ENCODE measurements at places on chromosomes 3 and 15.

DNA sequence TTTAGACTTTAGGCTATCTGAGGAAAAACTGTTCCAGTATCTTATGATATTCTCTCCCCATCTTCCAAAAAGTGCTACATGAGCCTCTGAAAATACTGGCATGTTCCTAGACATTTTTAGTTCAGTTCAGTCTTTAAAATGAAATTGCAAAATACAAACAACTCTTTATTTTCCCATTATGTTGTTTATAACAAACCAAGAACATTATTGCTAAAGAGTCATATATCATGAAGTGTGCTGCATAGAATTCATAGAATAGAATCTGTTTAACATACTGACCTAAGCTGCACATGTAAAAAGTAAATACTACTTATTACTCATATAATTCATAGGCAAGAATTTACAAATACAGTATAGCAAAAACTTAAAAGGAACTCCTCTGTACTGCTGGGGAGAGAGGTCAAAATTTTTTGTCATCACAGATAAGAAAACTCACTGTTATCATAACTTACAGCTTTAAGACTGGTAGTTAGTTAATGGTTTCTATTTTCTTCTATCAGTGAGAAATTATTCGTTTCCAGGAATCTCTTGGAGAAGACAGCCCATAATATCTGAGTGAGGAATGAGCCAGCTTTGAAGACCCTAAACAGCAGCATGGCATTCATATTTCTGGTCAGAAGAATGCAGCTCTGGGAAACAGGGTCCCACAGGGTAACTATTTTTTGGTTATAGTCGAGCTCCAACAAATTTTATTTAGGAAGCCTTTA lies 32.2 kb downstream of the FILIP1L start:
- no peak for DNase-seq

DNA sequence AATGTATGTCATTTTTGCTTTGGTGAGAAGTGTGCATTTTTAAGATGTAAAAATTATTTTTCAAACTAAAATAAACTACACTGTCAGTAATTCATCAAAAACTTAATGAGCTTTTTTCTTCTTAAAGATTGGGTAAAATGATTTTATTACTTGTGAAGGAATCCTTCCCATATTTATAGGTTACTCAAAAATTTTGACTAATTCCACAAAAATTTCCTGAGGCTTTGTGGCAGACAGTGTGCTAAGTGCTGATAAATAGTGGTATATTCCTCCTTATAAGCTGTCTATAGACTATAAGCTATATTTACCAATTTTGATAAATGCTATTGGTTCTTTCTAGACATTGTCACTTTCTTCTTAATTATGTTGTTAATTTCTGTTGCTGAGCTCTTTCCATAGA lies 284.5 kb upstream of the SEMA6D start:
- DNase-seq: peak; percentile 15

- DNase-seq: no peak
Observed at GRCh38 chr15:93071469-93071936, 17.5 kb downstream of the RGMA start.

- DNase-seq: no peak
Observed at GRCh38 chr3:127336101-127336500, 48.3 kb upstream of the PRR20G start.

DNA sequence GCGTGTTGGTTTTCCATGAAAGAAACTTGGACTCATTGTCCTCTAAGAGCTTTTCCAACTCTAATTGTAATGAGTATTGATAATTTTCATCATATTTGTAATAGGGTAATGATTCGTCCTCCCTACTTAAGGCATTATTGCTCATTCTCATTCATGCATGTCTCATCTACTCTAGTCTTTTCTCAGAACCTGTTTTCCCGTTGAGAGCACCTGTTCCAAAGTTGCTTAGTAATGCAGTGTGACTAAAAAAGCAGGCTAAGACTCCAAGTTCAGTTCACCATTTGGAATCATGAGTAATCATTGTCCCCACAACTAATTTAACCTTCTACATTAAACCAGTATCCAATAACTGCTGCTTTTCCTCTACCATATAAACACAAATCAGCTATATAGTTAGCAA lies 84.0 kb downstream of the FILIP1L start:
- DNase-seq: no peak

DNA sequence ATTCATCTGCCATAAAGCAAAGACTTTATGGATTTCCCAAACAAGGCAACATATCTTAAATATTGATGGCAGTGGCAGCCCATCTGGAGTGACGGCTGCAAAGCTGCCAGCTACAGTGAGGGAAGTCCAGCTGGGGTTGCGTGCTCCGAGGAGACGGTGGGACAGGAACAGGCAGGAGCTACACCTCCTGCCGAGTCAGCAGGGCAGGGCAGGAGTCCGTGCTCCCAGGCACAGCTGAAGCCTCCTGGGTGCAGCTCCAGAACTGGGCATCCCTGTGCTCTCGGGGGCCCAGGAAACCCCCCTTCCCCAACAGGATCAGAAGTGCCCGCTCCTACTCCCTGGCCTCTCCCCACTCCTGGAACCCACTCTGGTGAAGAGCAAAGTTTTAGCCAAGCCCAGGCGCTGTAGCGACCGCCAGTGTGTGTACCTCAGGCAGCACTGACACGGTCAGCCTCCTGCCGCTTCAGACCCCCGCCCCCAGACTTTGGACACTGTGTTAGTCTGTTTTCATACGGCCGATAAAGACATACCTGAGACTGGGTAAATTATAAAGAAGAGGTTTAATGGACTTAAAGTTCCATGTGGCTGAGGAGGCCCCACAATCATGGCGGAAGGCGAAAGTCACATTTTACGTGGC lies 556.4 kb upstream of the CCDC54 start:
- DNase-seq: no peak

- no peak for DNase-seq
Observed at GRCh38 chr3:101333883-101334282, 13.5 kb upstream of the IMPG2 start.

- DNase-seq: no peak
Observed at GRCh38 chr3:192850451-192850981, 67.1 kb downstream of the MB21D2 start.

DNA sequence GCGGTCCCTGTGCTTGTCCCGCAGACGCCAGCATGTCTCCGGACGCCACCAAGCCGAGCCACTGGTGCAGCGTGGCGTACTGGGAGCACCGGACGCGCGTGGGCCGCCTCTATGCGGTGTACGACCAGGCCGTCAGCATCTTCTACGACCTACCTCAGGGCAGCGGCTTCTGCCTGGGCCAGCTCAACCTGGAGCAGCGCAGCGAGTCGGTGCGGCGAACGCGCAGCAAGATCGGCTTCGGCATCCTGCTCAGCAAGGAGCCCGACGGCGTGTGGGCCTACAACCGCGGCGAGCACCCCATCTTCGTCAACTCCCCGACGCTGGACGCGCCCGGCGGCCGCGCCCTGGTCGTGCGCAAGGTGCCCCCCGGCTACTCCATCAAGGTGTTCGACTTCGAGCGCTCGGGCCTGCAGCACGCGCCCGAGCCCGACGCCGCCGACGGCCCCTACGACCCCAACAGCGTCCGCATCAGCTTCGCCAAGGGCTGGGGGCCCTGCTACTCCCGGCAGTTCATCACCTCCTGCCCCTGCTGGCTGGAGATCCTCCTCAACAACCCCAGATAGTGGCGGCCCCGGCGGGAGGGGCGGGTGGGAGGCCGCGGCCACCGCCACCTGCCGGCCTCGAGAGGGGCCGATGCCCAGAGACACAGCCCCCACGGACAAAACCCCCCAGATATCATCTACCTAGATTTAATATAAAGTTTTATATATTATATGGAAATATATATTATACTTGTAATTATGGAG lies 79.1 kb downstream of the SMAD6 start:
- no peak for DNase-seq

- no peak for DNase-seq
Observed at GRCh38 chr3:197266331-197266730, 32.1 kb downstream of the DLG1 start.

DNA sequence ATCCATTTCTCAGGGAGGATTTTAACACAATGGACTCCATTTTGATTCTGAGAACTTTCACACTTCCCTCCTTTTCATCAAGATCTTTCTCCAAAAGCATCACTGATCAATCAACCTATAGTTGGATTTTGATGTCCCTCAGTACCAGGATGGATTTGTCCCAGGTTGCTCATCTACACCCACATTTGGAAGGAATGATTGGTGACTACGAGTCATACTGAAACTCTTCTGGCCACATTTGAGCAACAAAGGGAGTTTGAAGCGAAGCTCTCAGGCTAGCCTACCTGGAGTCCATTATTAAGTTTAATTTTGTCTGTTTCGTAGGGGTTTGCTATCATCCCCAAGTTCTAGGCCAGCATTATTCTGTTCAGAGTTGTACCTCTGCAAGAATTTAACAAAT lies 31.3 kb upstream of the ATP8B4 start:
- DNase-seq: no peak

DNA sequence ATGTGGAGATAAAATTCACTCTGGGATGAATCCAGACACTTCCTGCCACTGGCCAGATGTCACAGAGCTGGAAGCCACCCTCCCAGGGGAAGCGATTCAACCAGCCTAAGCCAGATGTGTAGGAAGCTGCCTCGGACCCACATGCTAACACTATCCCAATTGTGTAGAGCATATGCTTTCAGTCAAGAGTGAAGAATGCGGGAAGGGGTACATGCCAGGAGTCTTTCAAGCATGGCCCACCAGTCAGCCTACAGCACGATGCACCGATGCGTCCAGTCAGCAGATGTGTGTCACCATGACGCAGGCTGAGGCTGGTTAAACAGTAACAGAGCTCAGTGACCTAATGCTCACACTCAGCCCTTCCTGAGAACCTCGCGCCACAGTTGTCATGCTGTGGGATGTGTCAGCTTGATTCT lies 38.8 kb upstream of the BNC1 start:
- DNase-seq: peak; percentile 68

- no peak for DNase-seq
Observed at GRCh38 chr15:86399041-86399954, 319.6 kb downstream of the AGBL1 start.

DNA sequence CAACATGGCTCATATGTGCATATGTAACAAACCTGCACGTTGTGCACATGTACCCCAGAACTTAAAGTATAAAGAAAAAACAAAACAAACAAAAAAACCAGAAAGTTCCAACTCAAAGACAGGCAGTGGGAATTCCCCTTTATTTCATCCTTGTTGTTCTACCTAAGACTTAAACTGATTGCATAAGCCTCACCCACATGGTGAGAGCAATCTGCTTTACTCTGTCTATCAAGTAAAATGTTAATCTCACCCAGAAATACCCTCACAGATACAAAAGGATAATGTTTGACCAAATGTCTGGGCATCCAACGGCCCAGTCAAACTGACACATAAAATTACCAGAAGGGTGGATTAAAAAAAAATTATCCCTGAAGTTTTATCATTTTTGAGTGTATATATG lies 190.9 kb upstream of the PLSCR5 start:
- DNase-seq: no peak

DNA sequence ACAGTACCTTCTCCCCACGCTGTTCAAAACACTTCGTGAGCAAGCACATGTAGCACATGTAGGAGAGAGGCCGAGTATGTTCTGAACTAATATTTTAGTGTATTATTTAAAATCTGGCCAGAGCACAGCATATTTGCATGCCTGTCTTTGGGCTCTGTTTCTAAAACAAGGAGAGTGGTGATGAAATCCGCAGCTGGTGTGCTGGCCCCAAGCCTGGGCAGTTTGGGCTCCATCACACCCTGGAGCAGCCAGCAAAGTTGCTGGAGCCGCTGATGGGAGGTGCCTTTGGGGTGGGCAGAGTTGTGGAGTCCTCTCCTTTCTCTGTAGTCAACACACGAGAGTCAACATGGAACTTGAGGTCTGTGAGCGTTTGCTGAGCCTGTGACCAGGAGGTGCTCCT lies 116.6 kb downstream of the SLCO3A1 start:
- DNase-seq: no peak

GRCh38 chr15:39624806-39625205 lies 43.9 kb downstream of the THBS1 start:
- DNase-seq: peak; percentile 84

GRCh38 chr15:91966194-91966552 lies 112.7 kb downstream of the SLCO3A1 start:
- DNase-seq: no peak

DNA sequence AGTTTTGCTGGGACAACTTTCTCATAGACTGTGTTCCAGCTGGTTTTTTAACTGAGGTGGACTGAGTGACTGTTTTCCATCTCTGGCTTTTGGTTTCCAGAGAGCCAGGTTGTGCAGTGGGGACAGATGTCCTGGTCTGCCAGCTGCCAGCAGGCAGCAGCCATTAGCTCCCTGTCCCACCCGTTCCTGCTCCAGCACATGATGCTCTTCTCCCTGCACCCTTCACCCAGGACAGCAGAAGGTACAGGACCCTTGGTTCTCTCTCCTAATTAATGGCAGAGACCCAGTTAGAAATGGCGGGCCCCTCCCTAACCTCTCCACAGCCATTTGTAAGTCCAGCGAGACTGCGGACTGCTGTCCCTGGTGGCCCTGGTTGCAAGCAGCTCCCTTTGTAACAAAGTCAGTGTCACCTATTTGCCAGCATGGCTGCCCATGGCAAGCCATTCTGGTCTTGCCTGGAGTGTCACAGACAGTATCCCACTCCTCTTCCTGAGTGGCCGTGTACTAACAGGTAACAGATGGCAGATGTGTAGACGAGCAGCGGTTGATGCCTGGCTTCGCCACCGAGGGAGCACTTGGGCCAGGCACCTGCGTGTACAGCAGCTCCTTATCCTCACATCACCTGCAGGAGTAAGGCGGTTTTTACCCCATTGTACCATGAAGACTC lies 148.3 kb downstream of the DNAJB8 start:
- DNase-seq: no peak

GRCh38 chr3:10194328-10195071 lies 29.8 kb downstream of the IRAK2 start:
- no peak for DNase-seq

DNA sequence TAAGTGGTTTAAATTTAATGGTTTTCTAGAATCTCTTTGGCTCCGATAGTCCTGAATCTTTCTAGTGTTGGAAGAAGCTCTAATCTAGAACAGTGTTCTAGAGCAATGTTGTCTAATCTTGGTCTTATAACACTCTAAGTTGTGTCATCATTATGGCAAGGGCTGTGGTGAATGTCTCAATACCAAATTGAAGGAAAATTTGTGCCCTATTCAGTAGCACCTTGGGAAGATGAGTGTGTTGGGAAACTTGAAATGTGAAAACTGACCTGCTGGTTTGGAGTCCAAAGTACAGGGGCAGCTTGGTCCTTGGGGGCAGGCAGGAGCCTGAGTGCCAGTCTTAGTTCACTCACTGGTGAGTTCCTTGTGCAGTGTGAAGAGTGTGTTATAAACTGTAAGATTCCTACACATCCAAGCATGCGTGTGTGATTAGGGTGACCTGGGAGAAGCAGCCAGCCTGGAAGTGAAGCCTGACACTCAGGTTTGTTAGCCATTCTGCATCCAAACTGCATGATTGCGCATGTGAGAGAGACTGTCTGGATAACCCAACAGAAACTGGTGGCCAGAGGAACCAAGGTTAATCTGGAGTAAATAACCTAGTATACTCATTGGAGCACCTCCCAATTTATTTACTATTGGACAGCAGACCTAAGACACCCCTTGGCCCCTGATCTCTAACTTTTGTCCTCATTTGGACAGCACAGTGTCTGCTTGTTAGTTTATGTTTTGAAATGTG lies 14.6 kb downstream of the ZNF592 start:
- DNase-seq: no peak

- no peak for DNase-seq
Observed at GRCh38 chr15:100614336-100614735, 11.9 kb downstream of the ASB7 start.

- no peak for DNase-seq
Observed at GRCh38 chr15:85515212-85515611, 134.8 kb downstream of the AKAP13 start.

- no peak for DNase-seq
Observed at GRCh38 chr3:45165497-45166283, 19.5 kb upstream of the CDCP1 start.

- DNase-seq: no peak
Observed at GRCh38 chr3:7999384-7999783, 502.2 kb upstream of the LMCD1 start.

GRCh38 chr3:174884776-174885568 lies 25.8 kb downstream of the NAALADL2 start:
- DNase-seq: no peak

Measured in BJ (cell line).